ENCODE measurements at places on chromosomes 16 and 17. TPM values are rescaled to one million over a fixed set of nuclear protein-coding genes. Genes with fewer than 3 reads are reported as not detected.

The PYY gene
- total RNA-seq, result 0.13 TPM

The CNTNAP4 gene
- not detected for total RNA-seq

The FA2H gene
- total RNA-seq, result not detected

The SYNGR3 gene
- 0.76 TPM for total RNA-seq

The PRR11 gene
- total RNA-seq, result 254 TPM

The ICAM2 gene
- 8.3 TPM for total RNA-seq

The GRAP gene
- total RNA-seq, result under 0.01 TPM

The SRCIN1 gene
- total RNA-seq, result under 0.01 TPM

The CRHR1 gene
- not detected for total RNA-seq

The HS3ST3A1 gene
- 5.9 TPM for total RNA-seq

The ODAD4 gene
- total RNA-seq, result 1.3 TPM

The RABEP2 gene
- 20.8 TPM for total RNA-seq

The SLC5A10 gene
- not detected for total RNA-seq
